Posterior cingulate gyrus (tissue), 11 donors: ENCODE measurements at places on chromosomes 2 and 18.
A peak's percentile ranks its signal among the peaks of the same experiment; 100 is the strongest.

DNA sequence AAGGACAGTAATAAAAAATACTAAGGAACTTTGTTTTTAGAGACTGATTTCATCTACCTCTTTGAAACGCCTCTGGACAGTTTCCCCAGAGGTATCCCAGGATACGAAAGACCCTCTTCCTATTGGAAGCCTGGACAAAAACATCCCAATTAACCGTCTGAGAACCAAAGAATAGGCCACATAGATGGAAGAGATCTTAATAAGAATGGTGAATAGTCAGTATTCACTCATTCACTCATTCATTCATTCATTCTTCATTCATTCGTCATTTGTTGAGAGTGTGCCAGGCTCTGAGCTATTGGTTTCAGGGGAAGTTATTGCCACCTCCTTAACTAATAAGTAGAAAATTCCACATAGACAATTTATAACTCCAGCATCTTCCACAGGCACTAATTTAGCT lies 73.2 kb upstream of the SP5 start:
- DNase-seq = no peak

DNA sequence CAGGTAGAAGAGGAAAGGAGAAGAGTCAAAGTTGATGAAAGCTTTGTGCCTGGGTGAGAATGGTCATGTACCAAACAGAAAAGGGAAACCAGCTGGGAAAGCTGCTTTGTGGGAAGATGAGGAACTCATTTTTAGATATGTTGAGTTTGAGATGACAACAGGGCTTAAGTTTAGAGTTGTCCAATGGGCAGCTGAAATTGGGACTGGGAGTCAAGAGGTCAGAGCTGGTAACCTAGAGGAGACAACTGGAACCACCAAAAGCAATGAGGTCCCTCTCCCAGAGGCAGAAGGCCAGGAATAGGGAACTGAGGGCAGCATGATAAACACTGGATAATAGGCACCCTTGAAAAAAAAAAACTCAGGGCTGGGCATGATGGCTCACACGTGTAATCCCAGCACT lies 48.8 kb downstream of the SLC4A1AP start:
- DNase-seq = no peak

DNA sequence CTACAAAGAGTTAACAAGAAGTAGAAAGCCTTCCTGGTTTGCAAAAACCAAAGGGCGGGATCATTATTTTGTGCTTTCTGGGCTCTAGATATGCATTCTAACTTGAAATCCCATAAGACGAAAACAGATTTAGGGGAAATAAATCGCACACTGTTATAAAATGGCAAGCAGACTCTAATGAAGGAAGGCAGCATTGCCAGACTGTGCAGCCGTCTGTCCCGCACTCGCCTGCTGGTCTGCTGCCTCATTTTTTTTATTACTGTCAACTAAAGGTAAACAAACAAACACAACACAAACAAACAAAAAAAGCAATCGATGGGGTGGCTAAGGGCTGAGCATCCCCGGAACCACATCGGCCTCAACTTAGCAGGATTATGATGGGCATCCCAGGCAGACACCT lies 24.4 kb downstream of the ZNF521 start:
- DNase-seq = no peak

- DNase-seq = peak; percentile 8
Measured at GRCh38 chr2:194765723-194766122, 891.3 kb upstream of the SLC39A10 start.

GRCh38 chr2:215607766-215608165 lies 171.9 kb upstream of the FN1 start:
- DNase-seq = no peak

GRCh38 chr2:86686905-86687304 lies 33.2 kb upstream of the RMND5A start:
- no peak for DNase-seq

GRCh38 chr2:25032094-25032493 lies 9.8 kb upstream of the EFR3B start:
- no peak for DNase-seq

DNA sequence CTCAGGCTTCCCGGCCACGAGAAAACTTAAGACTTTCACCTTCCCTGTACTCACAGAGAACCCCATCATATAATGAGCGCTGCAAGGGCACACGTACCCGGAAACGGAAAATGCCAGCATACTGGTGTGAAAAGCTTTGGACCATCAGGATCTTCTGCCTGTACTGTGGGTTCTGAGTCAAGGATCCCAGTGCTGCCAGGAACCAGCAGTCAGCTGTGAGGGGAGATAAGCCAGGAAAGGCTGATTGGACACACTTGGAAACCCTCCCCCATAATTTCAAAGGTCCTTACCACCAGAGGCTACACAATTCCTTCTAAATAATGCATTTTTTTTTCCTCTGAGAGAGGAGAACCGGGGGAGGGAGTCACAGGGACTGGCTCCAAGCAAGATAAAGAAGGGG lies 31.4 kb downstream of the CAPN13 start:
- DNase-seq = no peak

GRCh38 chr2:97781981-97782380 lies 68.6 kb downstream of the ZAP70 start:
- no peak for DNase-seq

- no peak for DNase-seq
Measured at GRCh38 chr2:127984551-127984950, 43.3 kb downstream of the SAP130 start.

GRCh38 chr2:213002383-213002782 lies 149.0 kb downstream of the IKZF2 start:
- DNase-seq = no peak

- DNase-seq = peak; percentile 63
Measured at GRCh38 chr2:46034535-46034934, 262.7 kb upstream of the EPAS1 start.

DNA sequence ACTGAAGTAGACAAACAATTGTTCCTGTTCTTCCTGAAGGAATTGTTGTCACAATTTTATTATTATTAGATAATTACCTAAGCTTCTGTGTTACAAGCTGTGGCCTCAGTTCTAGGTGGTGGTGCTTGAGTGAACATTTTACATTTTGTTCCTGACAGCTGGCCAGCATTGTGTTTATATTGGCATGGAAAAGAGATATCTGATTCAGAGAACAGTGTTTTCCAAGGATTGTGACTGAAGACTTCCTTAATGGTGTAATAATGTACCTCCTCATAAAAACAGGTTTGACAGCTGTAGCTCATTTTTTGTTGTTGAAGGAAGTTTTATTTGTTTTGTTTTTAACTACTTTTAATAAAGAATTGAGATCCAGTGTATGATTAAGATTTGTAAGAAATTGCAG lies 95.2 kb downstream of the EPB41L5 start:
- DNase-seq = no peak

DNA sequence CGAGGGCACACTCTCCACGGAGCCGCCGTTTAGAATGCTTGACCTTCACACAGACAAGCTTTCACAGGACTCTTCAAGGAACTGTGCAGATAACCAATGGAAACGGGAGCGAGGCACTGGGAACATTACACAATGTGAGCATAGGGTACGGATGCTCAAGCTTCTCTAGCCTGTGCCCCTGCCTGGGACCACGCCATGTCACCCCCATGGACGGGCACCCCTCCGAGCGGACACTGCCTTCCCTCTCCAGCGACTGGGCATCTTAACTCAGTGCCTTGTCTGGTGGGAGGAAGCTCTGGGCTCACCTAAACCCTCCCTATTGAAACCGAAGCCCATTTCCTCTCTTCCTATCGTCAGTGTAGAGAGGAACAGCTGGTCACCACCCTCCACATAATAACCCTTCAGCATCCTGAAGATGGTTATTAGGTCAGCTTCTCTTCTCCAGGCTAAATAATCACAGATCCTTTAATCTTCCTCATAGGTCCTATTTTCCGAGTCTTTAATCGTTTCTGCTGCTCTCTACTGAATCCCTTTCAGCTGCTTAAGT lies 626.7 kb downstream of the GALR1 start:
- no peak for DNase-seq
